ENCODE measurements at places on chromosomes 11 and 22.

DNA sequence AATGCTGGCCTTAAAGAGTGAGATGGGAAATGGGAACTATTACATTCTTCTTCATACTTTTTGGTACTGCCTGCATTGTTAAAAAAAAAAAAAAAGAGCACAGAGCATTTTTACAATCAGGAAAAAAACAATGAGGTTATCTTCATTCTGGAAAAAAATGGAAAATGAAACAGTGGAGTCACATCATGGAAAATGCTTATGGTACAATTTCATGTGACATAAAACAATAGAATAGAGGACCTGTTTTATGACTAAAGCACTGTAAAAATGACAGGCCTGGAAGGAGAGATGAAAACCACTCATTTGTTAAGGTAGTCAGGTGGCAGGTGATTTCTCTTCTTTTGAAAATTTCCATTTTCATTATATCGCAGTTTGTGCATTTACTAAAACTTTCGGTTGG, 75.0 kb downstream of the TIMP3 start:
- no peak for DNase-seq

DNA sequence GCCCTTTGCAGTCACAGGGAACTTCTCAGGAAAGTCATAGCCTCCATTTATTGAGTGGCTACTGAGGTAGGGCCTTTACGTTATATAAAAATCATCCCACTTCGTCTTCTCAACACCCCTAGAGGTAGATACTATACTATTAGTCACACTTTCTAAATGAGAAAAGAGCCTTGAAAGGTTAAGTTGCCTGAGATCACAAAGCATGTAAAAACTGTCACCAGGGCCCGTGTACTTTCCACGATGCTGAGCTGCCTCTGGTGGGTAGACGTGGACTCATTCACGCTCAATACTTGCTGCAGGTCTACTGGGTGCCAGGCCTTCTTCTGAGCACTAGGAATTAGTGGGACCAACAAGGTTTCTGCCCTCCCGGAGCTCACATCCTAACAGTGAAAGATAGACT, 16.3 kb downstream of the CHRDL2 start:
- no peak for DNase-seq

DNA sequence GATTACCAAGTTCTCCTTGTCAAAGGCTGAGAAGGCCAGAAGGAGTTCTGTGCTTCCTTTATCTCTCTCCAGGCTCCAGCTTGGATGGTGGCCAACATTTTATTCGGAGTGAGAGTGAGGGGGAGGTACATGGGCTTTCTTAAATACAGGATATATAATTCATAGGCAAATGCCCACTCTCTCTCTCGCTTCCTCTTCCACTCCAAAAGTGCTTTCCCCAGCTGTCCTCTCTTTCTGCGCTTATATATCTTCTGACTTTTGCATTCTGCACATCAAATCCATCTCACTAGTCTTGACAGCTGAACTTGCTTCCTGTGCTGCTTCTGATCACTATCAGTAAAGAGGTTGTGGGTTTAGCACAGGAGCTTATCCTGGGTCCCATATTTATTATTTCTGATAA, 125.4 kb upstream of the ARHGAP20 start:
- no peak for DNase-seq

DNA sequence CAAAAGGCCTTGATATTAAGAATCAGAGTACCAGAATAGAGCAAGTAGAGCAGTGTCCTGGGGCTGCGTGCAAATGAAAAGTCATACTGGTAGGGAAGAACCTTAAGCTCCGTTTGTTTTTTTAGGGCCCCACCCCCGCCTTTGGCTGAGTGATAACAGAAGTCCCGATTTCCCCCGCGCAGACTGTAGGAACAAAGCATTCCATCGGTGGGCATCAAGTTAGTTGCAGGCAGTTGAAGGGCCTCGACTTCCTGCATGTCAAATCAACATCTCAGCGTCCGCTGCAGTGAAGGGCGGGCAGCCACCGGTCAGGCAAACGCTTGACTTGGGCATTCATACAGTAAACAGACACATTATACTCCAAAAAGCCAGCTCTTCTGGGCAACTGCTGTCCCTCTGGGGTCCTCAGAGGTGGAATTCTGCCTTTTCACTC, 11.7 kb downstream of the LRP4 start:
- DNase-seq: no peak

DNA sequence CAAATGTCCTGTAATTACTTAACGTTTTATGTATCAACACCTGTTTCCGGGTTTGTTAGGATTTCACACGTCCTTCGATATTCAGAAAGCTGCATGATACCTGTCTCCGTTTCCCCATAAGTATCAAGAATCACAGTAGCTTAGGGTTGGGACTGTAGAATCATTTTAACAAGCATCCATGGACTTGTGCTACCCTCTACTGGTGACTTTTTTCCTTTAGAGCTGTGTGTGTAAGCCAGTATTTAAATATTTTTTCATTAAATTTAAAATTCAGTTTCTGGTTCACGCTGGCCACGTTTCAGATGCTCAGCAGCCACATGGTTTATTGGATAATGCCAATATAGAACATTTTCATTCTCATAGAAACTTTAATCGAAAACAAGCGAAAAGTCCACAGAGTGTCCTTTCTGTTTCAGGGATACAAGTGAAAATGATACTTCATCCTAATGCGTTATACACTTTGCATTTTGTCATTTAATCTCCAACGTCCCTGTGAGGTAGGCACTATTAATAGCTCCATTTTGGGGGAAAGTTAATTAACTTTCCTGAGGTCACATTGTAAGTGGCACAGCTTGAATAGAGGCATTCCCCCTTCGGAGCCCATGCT, 61.5 kb upstream of the SLC25A18 start:
- DNase-seq: peak; percentile 25

GRCh38 chr11:7910286-7910788, 20.7 kb downstream of the OR10A6 start:
- DNase-seq: no peak
